Stimulated activated CD4-positive, alpha-beta T cell treated with anti-CD3 and anti-CD28 coated beads, Interleukin-1b, Interleukin-23, amount 100 ng/mL, for 1 hour (primary cell): ENCODE measurements at places on chromosomes 16 and 17.

GRCh38 chr17:80948019-80948975, 43.3 kb upstream of the CHMP6 start:
- no peak for DNase-seq

- no peak for DNase-seq
Measured at GRCh38 chr16:81900456-81900855, 110.8 kb downstream of the SDR42E1 start.

DNA sequence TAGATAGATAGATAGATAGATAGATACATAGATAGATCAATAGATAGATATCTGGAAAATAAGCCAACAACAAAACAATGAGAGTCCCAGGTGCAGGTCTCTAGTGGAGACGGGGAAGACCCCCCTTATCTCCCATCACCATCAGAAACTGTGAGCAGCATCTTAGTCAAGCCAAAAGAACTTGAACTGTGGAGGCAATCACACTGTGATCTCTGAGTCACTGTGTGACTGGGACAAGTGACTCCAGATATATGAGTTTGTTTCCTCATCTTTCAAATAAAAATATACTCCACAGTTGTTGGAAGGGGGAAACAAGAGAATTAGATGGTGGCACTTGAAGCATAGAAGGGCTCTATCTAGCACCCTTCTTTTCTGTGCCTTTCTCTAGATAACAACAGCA, 42.1 kb downstream of the NOG start:
- DNase-seq: no peak

GRCh38 chr16:23104032-23104955, 45.0 kb downstream of the USP31 start:
- no peak for DNase-seq

DNA sequence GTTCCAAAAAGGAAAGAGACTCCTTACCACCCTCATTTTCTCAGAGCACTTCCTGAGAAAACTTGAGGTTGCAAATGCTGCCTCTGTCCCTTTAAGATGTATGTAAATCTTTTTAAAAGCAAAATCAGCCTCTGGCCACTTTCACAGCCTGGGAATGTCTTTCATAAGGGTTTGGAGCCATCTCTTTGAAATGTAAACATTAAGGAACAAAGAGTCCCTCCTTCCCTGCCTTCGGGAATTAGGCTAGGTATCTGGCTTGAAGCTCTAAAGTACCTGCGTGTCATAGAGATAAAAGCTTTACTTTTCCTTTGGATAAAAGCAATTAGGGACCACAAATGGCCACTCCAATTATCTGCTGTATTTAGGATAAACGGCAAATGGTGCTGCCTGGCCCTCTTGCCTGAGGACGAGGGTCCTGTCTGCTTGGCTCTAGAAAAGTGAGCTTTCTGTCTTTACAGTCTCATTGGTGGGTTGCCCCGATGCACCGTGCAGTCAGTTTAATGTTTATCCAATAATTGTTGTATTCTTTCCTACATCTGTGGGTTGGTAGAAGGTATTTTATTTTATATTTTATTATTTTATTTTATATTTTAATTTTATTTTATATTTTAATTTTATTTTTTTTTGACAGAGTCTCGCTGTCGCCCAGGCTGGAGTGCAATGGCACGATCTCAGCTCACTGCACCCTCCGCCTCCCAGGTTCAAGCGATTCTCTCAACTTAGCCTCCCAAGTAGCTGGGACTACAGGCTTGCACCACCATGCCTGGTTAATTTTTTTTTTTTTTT, 23.9 kb downstream of the NLRC3 start:
- DNase-seq: no peak

DNA sequence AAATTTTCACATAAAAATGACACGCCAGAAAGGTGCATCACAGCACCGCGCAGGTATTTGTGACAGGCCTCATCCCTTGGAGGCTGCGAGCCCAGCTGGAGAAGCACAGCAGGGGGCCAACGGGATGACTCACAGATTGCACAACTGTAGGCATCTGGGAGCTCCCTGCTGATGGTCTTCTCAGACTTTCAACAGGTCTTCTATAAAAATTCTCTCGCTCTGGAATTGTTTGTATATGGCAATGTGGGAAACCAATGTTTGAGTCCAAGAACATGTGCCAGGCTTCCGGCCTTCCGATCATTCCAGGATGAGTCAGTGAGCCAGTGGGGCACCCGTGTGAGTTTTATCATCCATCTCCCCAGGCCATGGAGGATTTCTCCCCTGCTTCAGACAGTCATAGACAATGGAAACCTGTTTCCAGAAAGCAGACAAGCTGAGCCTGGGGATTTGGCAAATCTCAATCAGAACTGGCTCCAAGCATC, 24.1 kb upstream of the ADORA2B start:
- DNase-seq: no peak

DNA sequence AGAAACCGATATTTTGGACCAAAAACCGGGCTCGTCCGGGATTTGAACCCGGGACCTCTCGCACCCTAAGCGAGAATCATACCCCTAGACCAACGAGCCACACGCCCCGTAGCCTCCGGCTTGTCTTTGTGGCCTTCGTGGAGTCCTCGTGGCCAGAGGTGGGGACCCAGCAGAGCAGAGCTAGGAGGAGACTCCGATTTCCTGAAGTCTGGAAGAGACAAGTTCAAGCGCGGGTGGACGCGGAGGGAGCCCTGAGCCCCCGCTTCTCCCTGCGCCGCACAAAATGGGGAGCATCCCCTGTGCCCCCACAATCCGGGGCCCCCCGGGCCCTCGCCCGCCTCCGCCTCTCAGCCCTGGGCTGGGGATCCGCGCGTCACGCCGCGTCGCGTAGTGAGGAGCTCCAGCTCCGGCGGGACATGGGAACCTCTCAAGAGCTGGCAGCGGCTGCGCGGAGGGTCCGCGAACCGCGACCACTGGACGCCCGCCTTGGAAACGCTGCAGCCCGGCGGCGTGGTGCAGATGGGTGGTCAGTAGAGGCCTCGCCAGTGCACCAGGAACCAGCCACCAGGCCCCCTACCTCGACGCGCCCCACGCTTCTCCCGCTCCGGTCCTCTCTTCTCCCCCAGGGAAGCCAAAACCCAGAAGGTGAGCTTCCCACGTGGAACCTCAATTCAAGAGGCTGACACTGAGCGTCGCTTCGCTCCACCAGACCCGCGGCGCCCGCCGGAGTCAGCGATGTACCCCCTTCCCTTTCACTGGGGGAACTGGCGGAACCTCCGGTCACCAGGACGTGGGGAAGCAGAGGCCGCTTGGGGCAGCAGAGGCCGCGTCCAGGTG, 5.2 kb upstream of the OR1F1 start:
- DNase-seq: no peak

DNA sequence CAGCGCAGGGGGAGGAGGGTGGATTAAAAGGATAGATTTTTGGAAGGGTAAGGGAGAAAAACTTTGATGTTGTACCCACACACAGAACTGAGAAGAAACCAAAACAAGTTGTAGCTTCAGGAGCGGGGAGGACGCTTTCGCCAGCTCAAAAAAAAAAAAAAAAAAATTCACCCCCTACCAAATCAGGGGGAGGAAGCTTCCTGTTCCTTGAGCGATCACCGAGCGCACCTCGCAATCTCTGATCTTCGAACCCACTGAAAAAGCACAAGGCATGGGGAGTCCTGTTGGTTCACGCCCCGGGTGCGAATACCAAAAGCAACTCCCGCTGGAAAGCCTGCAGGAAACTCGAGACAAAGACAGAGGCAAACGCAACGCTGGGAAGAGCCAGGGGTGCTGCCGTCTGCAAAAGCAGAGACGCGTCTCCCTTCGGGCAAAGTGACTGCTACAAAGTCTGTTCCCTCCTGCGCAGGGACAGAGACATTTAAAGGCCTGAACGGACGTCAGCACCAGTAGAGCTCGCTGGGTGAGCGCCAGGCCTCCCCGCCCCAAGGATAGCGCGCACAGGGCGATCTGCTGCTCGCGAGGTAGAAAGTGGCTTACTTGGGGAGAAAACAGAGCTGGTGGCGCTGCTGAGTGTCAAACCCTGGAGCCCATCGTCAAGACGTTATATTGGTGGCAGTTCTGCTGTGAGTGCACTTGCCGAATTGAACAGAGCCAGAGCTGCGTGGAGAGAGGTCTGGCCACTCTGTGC, 190.4 kb downstream of the USP22 start:
- DNase-seq: no peak

GRCh38 chr16:55566432-55567175, at the start of gene CAPNS2:
CAPNS2 (plus strand) TSS chr16:55566684; CDS start chr16:55566757, 73 bp downstream.
- DNase-seq: no peak

DNA sequence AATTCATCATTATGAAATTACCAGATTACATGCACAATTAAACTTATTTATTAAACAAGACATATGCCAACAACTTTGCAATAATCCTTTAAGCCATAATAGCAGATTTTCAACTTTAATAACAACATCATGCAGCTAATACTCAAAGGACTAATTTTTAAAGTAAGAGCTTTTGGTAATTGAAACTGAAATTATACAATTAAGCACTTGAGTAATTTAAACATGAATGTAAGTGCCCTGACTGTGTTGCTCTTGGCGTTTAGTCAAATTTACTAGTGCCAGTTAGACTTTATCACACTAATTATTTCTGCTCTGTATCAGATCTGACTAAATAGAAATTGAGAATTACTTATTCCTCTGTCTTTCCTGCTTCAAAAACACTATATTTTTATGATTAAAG, 46.8 kb upstream of the PSMD7 start:
- no peak for DNase-seq
